Sigmoid colon (tissue), 7 donors: ENCODE measurements at places on chromosomes 5 and 9. TPM values are rescaled to one million over a fixed set of nuclear protein-coding genes. Genes with fewer than 3 reads are reported as not detected.

Gene SH3PXD2B
- total RNA-seq = 20.0 TPM

Gene CARTPT
- total RNA-seq = 39.8 TPM

Gene LHX6
- 1.5 TPM for total RNA-seq

Gene PLAC8L1
- not detected for total RNA-seq

Gene INSL6
- not detected for total RNA-seq
